Stimulated activated CD8-positive, alpha-beta memory T cell treated with anti-CD3 and anti-CD28 coated beads, Interleukin-4, amount 100 ng/mL, for 1 hour (primary cell): ENCODE measurements at places on chromosomes 12 and 14.

DNA sequence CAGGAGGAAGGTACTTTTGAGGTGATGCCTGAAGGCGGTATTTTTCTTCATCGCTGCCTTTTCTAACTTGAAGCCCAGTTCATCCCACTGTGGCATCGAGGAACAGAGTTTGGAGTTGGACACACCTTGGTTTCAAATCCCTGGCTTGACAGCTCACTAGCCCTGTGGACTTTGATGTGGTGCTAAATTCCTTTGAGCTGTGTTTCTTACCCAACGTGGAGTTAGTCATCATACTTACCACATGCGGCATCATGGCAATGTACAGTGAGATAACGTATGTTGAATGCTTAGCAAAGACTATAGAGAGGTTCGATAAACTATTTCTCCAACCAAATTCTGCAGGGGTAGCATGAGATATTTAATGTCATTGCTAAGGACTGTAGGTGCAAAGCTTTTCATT lies 3.4 kb downstream of the PLEKHG3 start:
- no peak for DNase-seq

DNA sequence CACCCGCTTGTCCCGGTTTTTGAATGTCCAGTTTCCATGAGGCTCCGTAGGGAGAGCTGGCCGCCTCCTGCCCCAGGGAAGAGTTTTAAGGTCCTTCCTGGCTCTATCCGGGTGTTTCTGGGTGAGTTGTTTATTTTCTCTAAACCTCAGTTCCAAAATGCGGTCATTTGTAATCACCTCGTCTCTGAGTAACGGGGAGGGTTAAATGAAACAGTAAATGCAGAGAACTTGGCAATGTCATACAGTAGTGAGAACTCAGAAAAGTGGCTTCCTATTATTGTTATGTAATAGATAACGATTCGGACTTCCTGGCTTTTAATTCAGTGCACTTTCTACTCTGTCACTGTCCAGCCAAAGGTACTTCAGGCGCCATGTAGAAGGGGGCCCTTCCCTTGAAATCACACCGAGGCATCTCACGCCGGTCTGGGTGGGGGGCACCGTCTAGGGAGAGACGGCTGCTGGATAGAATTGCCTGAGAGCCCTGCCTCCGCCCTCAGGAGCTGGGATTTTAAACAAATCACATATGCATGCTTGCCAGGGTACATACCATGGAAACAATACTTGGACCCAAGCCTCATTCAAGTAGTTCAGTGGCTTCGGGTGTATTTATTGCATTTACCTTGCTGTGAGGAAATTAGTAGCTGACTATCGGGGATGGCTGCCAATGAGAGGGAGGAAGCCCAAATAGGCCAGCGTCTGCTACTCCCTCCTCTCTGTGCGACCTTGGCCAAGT lies 26.4 kb downstream of the NOS1 start:
- no peak for DNase-seq

- no peak for DNase-seq
Observed at GRCh38 chr12:32005496-32006125, 46.4 kb downstream of the RESF1 start.

GRCh38 chr14:32472076-32472475 lies 143.0 kb downstream of the AKAP6 start:
- DNase-seq, result no peak

DNA sequence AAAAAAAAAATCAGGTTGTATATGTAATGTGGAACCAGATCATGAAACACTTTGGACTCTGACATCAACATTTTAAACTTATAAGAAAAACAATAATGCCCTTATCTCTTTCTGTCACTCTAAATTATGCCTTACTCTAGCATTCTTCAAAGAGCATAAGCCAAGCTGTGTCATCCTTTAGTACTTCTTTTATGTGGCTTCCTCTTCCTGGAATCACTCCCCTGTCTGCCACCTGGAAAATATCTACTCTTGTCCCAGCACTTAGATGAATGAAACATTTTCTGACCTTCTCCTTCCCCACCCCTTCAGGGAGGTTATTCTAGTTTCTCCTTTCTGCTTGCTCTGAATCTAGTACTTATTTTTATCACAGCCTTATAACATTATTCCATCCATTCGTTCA lies 101.2 kb downstream of the CNTN1 start:
- no peak for DNase-seq

DNA sequence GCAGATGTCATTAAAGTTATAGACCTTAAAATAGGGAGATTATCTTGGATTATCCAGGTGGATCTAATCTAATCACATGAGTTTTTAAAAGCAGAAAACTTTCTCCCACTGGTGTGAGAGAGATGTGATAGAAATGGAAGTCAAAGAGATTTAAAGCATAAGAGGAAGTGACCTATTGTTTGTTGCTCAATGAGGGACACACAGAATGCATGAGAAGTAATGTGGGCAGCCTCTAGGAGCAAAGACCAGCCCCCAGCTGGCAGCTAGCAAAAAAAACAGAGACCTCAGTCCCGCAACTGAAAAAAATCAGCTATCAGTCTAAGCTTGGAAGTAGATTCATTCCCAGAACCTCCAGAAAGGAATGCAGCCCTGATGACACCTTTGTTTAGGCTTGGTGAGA lies 24.6 kb upstream of the ANP32D start:
- DNase-seq, result no peak

- DNase-seq, result no peak
Observed at GRCh38 chr12:44835641-44836379, 40.3 kb downstream of the NELL2 start.

GRCh38 chr12:80702889-80703805 lies 4.3 kb upstream of the MYF6 start:
- DNase-seq, result no peak
